ENCODE measurements at places on chromosomes 4 and X.

DNA sequence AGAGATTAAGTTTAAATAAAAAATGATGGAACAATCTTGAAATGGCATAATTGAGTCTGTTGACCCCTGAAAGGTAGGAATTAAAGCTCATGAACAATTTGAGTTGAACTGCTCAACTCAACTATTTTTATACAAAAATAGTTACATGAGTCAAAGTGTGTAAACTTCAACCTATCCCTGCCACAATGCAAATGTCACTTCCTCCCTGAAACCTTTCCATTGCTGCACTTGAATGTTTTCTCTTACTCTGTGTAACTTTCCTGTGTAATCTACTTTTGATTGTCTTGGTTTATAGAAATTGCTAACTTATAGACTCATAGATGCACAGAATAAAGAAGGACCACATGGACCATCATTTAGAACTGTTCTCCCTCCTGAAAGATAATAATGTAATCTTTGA, 218.5 kb downstream of the GBA3 start:
- DNase-seq: no peak

DNA sequence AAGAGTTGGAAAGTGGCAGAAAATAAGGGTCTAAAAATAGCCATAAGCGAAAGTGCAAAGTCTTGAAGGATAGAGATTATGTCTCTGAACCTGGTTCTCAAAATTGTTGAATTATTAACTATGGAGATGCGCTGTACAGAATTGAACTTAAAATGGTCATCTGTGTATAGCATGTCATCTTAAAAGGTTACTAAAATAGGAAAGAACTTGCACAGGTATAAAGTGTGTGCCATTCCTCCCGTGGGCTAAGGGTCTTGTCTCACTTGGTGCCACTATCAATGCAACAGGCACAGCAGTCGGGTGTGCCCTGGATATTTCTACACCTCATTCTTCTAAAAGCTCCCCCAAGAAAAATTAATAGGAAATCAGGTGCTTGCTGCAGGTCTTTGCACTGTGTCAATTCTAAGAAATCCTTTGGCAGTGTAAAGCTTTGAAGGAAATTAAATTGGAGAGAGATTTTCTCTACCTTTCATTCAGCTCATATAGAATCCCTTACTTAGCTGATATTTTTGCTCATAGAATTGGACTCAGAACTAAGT, 2.4 kb downstream of the SORBS2 start:
- no peak for DNase-seq

GRCh38 chrX:154596290-154596929, 11.5 kb downstream of the CTAG1A start:
- DNase-seq: no peak

GRCh38 chr4:86250619-86251018, 109.2 kb downstream of the MAPK10 start:
- no peak for DNase-seq

GRCh38 chr4:186557486-186557885, 2.1 kb upstream of the MTNR1A start:
- DNase-seq: no peak

Measured in stimulated activated CD8-positive, alpha-beta memory T cell treated with anti-CD3 and anti-CD28 coated beads, Interleukin-2, amount 100 ng/mL, for 1 hour (primary cell).